ENCODE measurements at places on chromosomes 1 and 21. TPM values are rescaled to one million over a fixed set of nuclear protein-coding genes. Genes with fewer than 3 reads are reported as not detected.

GRCh38 chr1:161158316-161159010 lies 837 bp upstream of the USP21 start:
- DNase-seq, result no peak

DNA sequence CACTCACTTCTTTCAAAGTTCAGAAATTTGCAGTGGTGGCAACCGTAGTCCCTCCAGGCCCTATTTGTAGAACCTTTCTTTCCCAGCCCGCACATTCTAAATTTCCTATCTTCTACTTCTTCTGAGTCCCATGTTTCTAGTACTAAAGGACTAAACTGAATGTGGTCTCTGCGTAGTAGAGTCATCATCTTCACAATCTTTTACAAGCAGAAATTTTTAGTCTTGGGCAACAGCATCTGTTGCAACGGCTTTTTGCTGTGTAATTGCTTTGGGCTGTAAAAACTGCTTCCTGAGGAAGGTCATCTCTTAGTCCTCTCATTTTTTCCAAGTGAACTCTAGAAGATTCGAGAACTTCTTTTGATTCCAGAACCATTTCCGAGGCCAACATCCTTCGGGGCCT lies 23.9 kb downstream of the VAV3 start:
- no peak for DNase-seq

DNA sequence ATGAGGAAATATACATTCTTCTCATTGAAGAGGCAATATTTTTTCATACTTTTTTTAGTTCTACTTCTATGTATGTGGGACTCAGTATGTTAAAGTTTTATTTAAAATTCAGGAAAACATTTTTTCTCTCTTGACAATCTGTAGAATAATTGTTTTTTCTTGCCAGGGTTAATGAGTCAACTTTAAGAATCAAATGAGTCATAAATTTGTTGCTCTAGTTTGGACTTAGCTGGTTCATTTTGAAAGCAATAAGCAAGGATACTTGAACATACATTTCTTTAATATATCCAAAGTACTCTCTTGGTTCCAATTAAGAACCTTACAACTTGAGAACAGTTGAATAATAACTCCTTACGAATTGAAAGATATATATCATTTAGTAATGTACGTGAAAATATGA lies 1145.3 kb upstream of the B3GALT2 start:
- no peak for DNase-seq

DNA sequence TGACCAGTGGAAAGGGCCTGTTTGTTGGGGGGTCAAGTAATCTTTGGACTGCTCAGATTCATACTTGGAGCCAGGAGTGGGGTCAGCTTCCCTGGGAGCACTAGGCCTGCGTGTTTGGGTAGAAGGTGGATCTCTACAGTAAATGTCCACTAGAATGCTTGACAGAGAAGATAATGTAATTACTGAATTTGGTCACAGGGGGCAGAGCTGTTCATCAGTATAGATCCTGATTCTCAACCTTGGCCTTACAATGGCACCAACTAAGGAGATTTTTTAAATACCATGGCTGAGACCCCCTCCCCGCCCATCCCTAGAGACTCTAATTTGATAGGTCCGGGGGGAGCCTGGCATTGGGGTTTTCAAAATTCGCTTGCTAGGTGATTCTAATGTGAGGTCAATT lies 217.5 kb upstream of the PLXNA2 start:
- no peak for DNase-seq

- DNase-seq, result no peak
Measured at GRCh38 chr21:18989953-18990495, 586.4 kb upstream of the TMPRSS15 start.

DNA sequence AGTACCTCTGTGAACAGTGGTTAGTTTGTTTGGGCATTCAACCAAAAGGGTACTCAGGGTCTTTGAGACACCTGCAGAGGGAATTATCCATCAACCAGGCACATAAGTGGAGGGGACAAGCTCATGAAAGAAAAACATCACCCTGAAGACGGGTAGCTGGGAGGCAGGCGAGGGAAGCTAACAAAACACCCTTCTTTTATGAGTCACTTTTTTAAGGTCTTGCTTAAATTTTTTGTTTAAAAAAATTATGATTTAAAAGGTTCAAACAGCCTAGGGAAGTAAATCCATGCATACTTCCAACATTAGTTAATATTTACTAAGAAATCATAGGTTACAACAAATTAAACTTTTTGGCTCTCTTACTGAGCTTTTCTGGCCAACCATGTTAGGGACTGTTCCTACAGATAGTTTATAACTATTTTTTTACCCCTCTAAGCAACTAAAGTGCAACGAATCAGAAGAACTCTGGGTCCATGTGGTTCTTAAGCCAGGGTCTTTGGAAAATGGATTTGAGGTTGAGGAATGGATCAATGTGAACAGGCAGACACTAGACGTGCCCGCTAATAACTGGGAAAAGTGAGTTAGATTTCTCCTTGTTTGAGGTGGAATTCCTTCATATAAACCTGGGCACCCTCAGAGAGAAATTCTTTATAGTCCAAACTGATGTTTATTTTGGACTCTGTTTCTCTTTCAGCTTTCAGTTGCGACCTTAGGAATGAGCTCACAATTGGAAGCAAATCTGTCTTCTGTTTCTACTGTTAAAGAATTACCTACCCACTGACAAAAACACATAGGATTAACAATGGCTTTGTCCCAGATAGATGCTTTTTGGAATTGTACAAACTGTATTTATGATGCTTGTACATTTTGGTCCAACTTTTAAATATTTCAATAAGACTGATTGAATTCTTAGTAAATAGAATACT lies 123.0 kb downstream of the LYPLAL1 start:
- DNase-seq, result no peak

- no peak for DNase-seq
Measured at GRCh38 chr1:242813490-242814091, 289.1 kb upstream of the PLD5 start.

GRCh38 chr1:227140376-227140775 lies 177.9 kb downstream of the CDC42BPA start:
- no peak for DNase-seq

The RGS13 gene
- total RNA-seq, result not detected

The ICOSLG gene
- 26.4 TPM for total RNA-seq

The CRB1 gene
- total RNA-seq, result 0.15 TPM

The CFHR3 gene
- not detected for total RNA-seq

The OLIG2 gene
- total RNA-seq, result not detected

Data from glomerular endothelial cell (primary cell).